ENCODE measurements at places on chromosomes 5 and 9.

DNA sequence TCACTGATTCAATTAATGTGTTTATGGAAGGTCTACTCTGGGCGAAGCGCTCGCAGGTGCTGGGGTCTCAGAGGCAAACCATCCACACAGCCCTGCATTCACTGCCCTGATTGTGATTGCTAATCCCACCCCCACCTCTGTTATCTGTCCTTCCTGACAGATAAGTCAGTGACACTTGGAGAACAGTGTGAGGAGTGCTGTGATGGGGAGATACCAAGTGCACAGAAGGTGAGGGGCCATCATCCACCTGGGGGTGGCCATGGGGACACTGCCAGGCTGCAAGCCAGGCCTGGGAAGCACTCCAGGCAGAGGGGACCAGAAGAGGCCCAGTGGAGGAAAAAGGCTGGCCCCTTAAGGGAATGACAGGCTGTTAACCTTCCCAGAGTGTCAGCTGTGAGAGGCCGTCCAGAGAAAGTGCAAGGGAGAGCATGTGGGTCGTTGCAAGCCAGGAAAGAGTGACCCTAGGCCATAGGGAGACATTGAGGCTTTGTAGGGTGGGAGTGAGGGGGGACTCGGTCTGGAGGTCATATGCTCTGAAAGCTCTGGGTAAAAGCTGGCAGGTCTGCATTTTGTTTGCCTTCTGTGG is 18.0 kb downstream of the IL9 start:
- DNase-seq: no peak

GRCh38 chr9:78622126-78622525 is 325.2 kb downstream of the PSAT1 start:
- DNase-seq: no peak

- DNase-seq: no peak
Observed at GRCh38 chr5:32512926-32513325, 68.4 kb upstream of the ZFR start.

DNA sequence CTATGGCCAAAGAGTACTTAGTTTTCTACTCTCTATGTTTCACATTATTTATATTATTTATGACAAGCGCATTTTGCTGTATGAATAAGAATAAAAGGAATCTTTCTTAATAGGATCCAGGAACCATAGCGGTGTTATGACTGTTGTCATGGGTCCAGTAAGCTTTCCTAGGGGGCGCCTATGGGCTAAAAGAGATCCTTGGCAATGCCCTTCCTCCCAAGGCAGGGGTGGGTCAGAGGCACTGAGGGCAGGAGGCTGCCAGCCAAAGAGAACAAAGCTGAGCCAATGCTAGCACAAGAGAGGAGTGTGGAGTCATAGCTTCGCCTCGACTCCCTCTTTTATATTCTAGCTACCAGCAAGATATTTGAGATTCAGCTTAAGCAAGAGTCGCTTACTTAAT is 98.4 kb upstream of the GNAQ start:
- DNase-seq: no peak

DNA sequence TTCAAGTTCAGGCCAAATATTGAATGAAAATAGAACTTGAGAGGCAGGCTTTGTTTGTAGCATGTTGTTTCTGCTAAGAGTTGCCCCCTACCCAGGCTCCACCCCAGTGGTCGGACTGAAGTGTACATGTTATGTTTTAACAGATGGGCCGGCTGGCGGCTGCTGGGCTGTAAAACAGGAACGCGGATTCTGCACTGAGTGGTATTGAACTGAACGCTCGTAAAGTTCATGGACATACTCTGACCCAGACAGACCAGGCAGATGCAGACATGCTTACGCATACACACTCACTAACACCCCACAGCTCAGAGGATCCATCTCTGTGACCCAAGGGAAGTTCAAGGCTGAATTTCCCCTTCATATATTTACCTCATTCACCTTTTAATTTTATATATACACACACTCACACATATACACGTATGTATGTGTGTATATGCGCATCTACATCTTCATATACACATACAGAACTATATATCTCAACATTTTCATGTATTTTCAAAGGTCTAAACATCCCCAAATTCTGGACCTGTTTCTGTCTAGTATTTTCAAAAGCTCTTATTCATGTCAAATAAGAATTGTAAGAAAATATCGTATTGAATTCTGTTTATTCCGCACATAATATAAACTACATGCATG is 1.4 kb downstream of the MARCHF3 start:
- DNase-seq: no peak

- DNase-seq: no peak
Observed at GRCh38 chr5:51148437-51148836, 234.8 kb upstream of the ISL1 start.

DNA sequence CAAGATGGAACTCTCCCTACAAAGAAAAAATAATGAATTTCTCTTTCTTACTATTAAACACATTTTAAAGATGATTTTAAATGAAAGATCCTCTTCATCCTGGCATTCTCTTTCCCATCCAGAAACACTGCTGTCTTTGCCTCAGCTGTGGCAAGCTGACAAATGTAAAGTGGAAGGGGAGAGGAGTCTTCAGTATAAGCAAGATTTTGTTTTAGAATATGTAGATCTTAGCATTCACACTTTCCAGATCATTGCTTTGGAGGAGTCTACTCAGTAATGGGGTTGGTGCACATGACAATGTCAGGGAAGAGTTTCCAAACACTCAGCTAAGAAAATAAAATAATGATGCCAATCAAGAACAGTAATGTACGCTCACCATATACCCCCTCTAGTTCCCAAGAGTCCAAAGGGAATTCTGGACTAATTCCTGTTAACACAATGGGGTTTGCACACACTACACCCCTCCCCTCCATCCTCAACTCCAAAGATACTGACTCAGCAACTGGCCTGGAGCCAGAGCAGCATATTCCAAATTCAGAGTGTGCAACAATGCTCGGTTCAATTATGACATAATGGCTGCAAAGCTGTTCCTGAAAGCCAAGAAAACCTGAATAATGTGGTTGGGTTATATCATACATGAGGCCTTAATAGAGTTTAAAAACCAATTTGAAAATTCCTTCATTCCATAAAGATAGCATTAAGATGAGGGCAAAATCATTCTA is 4.6 kb downstream of the C5orf63 start:
- DNase-seq: no peak

DNA sequence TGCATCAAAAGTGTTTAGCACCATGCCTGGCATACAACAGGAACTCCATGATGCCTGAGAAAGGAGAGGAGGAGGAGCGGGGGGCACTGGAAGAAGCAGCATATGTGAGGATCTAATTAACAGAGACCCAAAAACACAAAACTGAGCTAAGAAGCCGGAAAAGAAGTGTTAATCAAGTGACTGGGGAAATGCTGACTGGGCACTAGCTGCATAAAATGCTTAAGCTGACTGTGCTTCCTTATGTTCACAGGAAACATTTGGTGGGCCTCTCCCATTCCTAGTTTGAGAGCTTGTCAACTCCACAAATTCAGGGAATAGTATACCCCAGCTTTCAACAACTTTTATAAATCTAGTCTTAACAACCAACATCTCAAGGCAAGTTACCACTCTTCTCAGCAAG is 26.6 kb downstream of the DEPDC1B start:
- DNase-seq: no peak

DNA sequence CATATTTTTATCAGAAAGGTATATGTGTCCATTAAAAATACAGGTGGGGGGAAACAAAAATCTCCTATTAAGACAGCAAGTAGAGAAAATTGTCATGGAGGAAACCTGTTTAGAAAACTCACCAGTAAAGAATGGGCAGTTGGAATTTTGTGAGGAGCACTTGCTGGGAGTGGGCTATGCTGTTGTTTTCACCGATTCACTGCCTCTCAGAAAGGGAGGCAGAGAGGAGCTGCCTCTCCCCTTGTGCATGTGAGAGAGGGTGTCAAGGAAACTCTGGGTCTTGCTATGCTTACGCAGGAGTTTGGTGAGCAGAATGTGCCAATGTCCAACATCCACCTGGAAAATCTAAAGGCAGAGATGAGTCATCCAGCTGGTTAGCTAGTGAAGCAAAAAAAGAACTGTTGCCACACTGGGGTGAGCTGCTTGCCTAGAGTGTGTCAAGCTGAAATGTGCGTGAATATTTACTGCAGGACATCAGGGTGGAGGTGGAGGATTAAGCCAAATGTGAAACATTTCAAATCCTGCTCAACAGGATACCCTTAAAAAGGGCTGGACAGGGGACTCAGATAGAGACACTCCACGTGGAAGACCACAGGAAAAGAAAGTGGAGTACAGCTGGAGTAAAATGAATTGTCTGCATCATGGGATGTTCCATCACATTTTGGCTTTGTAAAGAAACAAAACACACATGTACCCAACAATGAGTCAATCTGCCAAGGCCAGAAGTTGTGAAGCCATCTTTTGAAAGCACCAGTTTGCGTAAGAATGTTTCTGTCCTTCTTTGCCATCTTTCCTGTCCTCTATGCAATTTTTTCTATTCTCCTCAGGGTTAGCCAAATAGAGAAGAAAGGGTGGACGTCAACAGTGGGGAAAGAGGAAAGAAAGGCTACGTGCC is 449.7 kb upstream of the MPDZ start:
- DNase-seq: no peak

GRCh38 chr5:135324897-135325650 is 74.0 kb downstream of the MACROH2A1 start:
- DNase-seq: peak; percentile 18

GRCh38 chr5:35294976-35295375 is 64.7 kb upstream of the PRLR start:
- no peak for DNase-seq

- DNase-seq: no peak
Observed at GRCh38 chr5:1152771-1153282, 41.0 kb upstream of the SLC12A7 start.

DNA sequence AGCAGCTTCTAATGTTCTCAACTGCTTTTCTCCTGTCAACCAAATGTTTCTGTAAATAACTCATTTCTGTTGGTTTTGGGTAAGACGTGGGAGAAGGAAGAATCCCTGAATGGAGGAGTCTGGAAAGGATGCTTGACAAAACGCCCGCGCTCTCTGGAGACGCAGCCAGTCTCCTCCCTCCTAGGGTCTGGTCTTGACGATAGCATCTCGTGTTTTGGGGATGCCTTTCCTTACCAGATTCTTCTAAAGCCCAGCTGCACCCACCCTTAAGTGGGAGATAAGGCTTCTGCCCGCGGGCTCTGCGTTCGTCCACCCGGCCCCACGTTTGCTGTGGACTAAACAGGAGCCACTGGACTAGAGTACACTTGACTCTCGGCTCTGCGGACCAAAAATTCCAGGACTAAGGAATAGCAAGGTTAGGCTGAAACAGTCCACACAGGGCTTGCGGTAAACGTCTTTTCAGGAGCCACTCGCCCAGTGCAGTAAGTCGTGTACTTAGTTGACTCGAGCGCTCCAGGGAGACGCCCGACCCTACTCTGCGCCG is 491 bp upstream of the CTSL start:
- DNase-seq: no peak

GRCh38 chr9:21875893-21876292 is 73.5 kb downstream of the MTAP start:
- no peak for DNase-seq

GRCh38 chr9:103902263-103902662 is 191.8 kb upstream of the SMC2 start:
- DNase-seq: no peak

GRCh38 chr9:136847826-136848392 is 1.3 kb upstream of the PHPT1 start:
- DNase-seq: peak; percentile 40

- no peak for DNase-seq
Observed at GRCh38 chr9:131611586-131612315, 66.4 kb downstream of the PRRT1B start.

DNA sequence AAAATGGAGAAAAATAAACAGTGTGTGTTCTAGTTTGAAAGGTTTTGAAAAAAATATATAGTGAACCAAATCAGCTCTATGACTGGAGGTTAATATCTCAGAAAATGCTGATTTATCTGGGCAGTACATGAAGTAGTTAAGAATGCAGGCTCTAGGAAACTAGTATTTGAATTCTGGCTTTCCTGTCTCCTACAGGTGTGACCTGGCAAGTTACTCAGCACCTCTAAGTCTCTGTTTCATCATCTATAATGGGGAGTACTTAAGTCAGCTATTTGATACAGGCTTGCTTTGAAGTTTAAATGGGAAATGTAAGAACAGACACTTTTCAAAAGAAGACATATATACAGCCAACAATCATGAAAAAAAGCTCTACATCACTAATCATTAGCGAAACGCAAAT is 5.2 kb downstream of the GRAMD2B start:
- DNase-seq: no peak

GRCh38 chr5:64872044-64872443 is 103.3 kb downstream of the CWC27 start:
- DNase-seq: no peak

GRCh38 chr5:150209099-150209635 is 19.3 kb downstream of the SLC6A7 start:
- no peak for DNase-seq

- DNase-seq: no peak
Observed at GRCh38 chr9:134455537-134455933, 129.3 kb downstream of the RXRA start.

GRCh38 chr9:16102154-16102553 is 549.3 kb downstream of the CCDC171 start:
- DNase-seq: no peak

DNA sequence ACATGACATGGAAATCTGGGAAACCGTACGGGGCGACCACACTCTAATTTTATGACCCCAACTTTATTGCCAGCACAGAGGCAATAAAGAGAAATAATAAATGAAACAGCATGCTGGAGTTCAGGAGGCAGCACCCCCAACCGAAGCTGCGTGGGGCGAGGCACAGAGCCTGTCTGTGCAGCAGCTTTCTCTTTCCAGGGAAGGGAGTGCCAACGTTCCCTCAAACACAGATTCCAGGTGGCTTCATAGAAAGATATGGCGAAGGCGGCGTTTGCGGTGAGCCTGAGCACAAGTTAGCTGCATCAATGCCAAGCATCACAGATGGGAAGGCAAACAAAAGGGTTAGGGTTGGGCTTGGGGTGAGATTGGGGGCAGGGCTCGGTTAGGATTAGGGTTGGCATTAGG is 114.8 kb downstream of the HSD17B3 start:
- no peak for DNase-seq

DNA sequence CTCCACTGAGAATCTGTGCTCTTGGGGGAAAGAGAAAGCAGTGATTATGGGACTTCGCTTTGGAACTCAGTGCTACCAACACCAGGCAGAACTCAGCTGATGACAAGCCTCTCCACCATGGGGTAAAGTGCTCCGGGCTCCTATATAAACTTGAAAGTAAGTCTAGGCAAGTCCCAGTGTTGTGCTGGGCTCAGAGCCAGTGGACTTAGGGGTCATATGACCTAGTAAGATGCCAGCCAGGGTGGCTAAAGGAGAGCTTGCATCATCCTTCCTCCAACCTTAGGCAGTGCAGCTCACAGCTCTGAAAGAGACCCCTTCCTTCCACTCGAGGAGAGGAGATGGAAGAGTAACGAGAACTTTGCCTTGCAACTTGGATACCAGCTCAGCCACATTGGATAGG is 35.1 kb upstream of the FREM1 start:
- DNase-seq: no peak

Data from T-helper 1 cell (primary cell).